ENCODE measurements at places on chromosomes 4 and X.

DNA sequence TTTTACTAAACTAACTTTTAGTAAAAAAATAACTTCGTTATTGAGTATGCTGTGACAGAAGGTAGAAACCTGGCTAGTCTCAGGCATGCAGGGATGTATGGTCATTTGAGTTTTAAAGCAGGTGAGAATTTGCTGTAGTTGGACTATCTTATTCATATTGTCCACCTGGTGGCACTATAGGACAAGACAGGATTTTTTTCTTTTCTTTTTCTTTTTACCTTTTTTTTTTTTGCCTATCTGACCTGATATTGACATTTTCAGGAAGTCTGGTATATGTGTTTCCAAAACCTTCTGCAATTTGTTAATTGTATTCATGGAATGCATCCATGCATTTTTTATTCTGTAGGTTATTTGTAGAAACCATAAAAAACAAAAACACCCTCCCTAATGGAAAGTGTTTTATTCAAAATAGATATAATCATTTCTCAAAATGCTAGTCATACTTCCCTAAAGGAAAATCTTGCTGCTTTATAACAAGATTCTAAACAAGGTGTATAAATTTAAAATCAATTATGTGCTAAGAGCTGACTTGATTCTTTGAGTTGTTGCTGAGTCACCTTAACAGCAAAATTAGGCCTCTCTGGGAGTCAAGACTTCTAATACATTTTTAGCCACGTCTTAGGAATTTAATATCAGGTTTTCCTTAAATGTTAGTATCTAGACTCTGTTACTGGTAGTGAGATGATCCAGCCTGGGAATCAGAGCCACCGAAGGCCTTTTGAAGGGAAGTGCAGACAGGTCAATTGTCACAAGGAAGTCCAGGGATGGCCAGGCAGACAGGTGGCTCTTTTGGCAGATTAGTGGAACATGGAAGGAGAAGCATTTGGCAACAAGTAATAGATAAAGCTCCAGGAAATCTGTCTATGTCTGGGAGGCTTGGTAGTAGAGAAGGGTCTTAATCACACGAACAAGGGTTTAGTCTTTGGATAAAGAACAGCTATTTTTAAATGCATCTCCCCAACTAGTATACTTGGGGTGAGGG, 201.3 kb upstream of the GNPDA2 start:
- DNase-seq: no peak

DNA sequence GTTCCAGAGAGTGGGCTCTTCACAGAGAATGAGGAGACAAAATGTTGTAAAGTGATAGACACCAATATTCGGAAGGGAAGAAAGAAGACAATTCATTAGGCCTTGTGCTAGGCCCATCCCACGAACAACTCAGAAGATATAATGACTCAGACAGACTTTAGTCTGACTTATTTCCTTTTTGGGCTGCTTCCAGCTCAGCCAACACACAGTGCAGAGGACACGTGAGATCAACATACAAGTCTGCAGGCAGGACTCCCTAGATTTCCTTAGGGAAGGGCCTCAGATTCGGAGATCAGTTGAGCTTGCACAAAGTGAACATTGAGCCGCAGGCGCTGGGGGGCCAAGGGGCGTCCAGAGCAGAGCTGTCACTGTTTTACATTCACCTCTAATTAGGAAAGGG, 290.7 kb upstream of the TENM3 start:
- DNase-seq: no peak

DNA sequence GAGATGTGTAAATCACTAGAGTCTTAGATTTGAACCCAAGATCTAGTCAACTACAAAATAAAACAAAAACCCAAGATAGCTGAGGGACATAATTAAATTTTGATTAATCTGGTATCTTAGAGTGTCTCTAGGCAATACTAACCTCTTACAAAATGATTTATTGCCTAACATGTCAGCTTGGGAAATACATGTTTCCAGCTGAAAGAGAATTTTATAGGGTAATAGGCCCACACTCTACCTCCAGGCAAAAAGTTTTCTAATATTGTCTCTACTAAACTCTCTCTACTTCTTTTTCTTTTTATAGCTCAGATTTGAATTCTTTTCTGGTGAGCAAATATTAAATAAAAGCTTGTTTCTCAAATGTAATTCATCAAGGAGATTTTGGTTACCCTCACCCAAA, 263.2 kb downstream of the IL15 start:
- DNase-seq: no peak

DNA sequence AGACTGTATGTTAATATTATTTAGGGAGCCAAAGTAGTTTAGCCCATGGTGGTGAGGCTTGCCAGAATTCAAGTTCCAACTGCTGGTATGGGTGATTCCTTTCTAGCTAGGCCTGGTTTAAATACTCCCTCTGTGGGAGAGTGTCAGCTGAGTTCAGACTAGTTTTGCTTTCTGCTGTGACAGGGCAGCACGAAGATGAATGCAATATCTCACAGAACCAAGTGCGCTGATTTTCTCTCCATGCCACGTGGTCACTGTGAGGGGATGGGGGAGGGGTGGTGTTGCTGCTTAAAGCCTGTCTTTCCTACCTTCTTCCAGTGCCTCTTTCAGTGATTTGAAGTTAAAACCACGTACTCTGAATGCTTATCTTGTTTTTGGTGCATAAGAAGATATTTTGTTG, 445.7 kb upstream of the CXorf51B start:
- DNase-seq: no peak

GRCh38 chrX:149121206-149121920, 383.7 kb downstream of the IDS start:
- DNase-seq: no peak

DNA sequence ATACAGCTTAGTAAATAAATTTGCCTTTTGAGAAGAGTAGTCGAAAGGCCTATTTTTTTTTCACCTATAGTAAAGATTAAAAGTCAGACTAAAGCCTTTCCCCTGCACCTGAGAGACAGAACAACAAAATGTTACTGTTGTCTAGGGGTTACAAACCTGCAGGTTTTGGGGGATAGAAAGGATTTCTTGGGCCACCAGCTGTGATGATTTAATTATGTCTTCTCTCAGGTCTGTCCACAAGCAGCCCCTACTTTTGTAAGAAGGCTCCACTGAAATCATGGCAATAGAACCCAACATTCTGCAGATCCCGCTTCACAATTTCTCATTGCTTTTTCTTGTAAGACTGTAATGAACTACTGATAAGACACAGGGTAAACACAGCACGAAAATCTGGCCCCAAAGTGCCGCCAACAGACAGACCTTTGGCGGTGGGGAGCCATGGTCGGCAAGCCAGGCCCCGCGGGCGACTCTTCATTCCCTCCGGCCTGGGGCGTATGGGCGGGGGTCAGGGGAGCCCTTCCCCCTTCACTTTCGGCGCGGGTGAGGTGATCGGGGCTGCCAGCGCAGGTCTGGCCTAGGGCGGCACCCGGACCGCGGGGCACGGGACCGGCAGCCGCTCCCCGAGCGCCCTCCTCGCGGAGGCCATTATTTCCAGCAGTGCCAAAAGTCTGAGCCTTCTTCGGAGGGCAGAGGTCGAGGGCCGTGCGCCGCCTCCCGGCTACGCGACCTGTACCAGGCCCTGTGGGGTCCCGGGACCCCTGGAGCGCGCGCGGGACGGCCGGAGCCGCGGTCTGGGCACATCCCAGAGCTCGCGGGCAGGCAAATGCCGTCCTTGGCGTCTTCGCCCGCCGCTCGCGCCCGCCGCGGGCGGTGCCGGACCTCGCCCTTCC, 812 bp upstream of the KDM6A start:
- peak; percentile 5 for DNase-seq

DNA sequence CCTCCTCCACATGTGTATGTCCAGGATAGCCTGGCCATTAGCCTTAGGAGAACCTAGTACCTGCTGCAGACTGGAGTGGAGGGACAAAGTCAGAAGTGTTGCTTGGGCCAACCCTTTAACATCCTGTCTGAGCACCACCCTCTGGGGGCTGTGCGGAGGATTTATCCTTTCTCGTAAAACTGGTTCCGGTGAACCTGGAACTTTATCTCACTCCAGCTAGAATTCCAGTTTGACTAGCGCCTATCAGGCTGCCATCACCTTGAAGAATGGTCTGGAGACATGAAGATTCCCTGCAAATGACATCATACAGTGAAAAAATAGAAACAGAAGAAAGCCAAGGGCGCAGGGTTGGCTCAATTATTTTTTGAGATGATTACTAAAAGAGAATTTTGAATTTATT, 4.0 kb downstream of the TCEAL8 start:
- no peak for DNase-seq

GRCh38 chrX:10397349-10397748, 223.0 kb downstream of the MID1 start:
- no peak for DNase-seq

DNA sequence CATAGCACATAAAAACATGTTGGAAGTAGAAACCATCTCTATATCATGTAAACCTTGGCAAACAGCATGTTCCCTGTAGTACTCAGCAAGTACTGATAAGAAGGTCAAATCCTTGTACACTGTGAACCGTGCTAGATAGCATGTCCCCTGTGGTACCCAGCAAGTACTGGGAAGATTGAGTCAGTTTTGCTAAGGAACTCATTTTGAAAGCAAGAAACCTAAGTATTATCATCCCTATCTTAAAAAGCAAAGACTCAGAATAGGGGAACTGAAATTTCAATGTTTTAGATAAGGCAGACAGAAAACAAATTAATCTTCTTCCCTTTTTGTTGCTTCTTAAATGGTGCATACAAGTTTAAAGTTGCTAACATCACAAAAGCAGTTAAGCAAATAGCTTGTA, 180.2 kb downstream of the RBM46 start:
- DNase-seq: no peak

DNA sequence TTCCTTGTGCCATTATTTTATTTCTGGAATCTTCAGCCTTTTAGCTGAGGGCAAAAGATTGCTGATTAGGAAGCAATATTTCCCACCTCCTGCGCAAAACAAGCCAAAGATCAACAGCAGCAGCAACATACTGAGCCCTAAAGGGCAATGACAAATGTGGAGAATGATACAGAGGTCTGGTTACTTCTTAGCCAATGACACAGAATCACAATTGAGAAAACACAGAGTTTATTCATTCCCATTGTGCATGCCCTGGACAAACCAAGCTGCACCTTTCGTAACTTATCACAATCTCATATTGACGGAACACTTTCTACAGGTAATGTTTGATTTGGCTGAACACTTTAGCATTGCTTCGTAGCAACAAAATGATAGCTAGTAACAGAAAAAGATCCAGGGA, 13.4 kb downstream of the F9 start:
- no peak for DNase-seq

- DNase-seq: no peak
Observed at GRCh38 chr4:13918991-13919441, 291.5 kb upstream of the BOD1L1 start.

DNA sequence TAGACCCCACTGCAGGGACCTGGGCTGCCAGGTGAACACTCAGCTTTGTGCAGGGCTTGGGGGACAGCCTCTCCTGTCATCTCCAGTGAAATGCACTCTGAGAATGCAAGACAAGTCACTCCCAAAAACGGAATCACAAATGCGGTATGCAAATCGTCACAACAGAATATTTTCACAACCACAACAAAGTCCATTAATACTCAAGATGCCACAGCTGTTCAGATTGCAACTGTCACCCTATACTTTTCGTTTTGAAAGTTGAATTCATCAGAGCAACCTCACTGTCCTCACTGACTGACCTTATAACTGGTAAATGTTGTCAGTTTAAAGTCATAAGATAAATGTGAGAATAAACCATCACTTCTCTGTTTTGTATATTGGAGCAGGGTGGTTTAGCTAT, 16.6 kb downstream of the JAKMIP1 start:
- no peak for DNase-seq

- no peak for DNase-seq
Observed at GRCh38 chrX:35741142-35741541, 57.0 kb upstream of the MAGEB16 start.

DNA sequence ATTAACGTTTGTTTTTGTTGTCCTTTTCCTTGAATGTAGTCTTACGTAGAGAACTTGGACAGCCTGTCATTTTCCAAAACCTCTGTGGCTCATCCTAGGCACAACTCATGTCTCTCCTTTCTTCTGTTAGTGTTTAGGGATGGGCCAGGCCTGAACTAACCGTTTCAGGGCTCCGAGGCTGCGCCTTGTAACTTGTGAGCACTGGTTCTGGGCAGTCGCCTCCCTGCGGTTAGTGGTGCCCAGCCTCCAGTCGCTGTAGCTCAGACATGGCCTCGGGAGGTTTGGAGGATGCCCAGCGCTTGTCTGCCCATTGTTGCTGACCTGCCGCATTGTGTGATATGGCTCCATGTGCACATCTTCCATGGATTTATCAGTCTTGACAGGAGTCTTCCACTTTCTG, 32.8 kb downstream of the TMEM131L start:
- DNase-seq: no peak

DNA sequence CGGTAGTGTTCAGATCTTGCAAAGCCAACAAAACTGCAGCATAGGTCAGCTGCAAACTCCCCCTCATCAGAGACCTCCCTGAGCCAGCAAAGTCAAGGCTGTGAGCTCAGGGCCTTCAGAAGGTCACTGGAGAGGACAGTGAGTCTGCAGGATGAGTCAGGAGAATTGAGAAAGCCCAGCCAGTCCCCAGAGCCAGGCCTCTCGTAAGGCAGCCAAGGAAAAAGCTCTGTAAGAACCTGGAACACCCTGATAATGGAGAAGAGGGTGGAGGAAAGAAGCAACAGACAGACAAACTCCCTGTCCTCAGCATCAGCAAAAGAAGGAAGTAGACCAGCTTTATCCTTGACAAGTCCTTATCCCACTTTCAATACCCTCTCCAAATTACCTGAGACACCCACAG, 33.0 kb downstream of the GRIA3 start:
- DNase-seq: no peak

- DNase-seq: no peak
Observed at GRCh38 chr4:139154538-139154937, 22.5 kb downstream of the ELF2 start.

DNA sequence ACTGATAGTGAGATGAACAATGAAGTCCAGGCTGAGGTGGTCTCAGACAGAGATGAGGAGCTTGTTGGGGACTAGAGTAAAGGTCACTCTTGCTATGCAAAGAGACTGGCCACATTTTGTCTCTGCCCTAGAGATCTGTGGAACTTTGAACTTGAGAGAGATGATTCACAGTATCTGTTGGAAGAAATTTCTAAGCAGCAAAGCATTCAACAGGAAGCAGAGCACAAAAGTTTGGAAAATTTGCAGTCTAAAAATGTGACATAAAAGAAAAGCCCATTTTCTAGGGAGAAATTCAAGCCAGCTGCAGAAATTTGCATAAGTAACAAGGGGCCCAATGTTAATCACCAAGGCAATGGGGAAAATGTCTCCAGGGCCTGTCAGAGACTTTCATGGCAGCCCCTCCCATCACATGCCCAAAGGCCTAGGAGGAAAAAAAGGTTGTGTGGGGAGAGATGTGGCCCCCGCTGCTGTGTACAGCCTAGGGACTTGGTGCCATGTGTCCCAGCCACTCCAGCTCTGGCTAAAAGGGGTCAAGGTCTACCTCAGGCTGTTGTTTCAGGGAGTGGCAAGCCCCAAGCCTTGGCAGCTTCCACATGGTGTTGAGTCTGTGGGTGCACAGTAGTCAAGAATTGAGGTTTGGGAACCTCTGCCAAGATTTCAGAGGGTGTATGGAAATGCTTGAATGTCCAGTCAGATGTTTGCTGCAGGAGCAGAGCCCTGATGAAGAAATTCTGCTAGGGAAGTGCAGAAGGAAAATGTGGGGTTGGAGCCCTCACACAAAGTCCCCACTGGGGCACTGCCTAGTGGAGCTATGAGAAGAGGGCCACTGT, 262.8 kb downstream of the DKK2 start:
- no peak for DNase-seq

GRCh38 chr4:62528874-62529273, 1328.7 kb downstream of the ADGRL3 start:
- DNase-seq: no peak

All from head of caudate nucleus (tissue), 42 donors.